ENCODE measurements at places on chromosomes 7 and 10. TPM values are rescaled to one million over a fixed set of nuclear protein-coding genes. Genes with fewer than 3 reads are reported as not detected.

The POLL gene
- total RNA-seq, result 35.3 TPM

The CFAP46 gene
- total RNA-seq, result not detected

The RPP30 gene
- total RNA-seq, result 48.9 TPM

DNA sequence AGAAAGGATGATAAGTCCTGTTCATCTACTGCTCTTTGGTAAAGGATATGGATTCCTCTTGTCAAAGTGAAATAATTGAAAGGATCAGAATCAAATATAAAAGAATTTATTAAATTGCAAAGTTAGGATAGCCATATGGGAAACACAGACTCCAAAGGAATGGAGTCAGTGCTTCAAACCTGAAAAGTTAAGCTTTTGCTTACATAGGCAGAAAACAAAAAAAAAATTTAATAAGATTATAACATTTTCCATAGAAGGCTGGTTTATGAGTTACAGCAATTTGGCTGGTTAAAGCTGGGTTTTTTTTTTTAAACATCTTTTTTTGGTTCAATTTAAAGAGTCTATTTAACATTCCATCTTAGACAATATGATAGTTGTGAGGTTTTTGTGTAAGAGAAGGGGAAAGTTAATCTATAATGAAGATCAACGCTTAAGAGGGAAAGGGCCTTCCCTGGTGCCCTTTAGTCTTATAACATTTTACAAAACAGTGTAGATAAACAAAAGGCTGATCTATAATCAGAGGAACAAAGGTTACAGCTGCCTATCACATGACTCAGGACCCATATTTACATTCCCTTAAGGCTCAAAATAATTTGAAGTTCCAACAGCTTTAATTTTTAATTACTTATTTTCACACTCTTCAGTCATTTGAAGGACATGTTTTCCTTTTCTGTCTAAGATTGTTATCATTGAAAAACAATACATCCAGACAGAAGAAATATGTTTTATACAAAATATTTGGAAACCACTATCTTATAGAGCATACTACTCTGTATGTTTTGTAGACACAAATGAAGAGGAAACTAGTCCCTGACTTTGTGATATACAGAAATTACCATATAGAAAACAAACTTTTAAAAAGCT, 234.3 kb upstream of the MBL2 start:
- H3K27ac ChIP-seq, result no peak overlapping the region
- no peaks in the 10 kb centered on the region for H3K4me1 ChIP-seq
- DNase-seq, result no peak
- no peaks in the 10 kb centered on the region for H3K36me3 ChIP-seq
- H3K27me3 ChIP-seq, result no peaks in the 10 kb centered on the region
- H3K4me3 ChIP-seq, result no peak overlapping the region

- H3K27me3 ChIP-seq, result peaks cover 2% of the 10 kb centered on the region
- no peak overlapping the region for H3K27ac ChIP-seq
- H3K4me1 ChIP-seq, result no peaks in the 10 kb centered on the region
- no peak overlapping the region for H3K4me3 ChIP-seq
- DNase-seq, result no peak
Observed at GRCh38 chr10:34231441-34232180, 583.5 kb downstream of the PARD3 start.

GRCh38 chr7:30941582-30942323, 22.0 kb upstream of the GHRHR start:
- no peaks in the 10 kb centered on the region for H3K4me1 ChIP-seq
- no peaks in the 10 kb centered on the region for H3K36me3 ChIP-seq
- H3K27ac ChIP-seq, result no peak overlapping the region
- H3K4me3 ChIP-seq, result no peak overlapping the region
- DNase-seq, result no peak
- peaks cover 42% of the 10 kb centered on the region for H3K27me3 ChIP-seq

DNA sequence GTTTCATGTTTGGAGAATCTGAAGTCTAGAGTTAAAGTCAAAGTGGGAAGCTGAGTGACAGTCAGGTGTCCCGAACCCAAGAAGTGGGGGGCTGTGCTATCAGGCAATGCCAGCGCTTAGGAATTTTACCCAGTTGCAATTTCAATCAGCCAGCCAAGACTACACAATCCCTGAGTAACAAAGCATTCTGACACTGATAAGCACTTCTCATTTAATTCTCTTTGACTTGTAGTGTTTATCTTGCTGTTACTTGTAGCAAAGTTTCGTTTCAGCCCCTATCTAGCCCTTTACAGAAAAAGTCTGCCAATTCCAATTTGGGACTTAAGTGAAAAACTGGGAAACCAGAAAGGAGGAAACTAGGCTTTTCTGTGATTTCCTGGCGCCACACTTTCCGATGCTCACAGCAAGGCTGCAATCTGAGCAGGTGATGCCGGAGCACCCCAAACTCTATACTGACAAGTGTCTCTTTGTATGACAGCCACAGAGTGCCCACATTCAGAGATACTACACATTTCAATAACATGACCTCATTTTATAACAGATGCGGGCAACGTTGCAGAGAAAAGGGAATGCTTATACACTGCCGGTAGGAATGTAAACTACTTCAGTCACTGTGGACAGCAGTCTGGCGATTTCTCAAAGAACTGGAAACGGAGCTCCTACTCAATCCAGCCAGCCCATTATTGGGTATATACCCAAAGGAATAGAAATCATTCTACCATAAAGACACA, 61.0 kb downstream of the ITIH5 start:
- peaks cover 11% of the 10 kb centered on the region for H3K4me1 ChIP-seq
- H3K36me3 ChIP-seq, result no peaks in the 10 kb centered on the region
- H3K27me3 ChIP-seq, result no peaks in the 10 kb centered on the region
- no peak overlapping the region for H3K27ac ChIP-seq
- DNase-seq, result no peak

- H3K4me1 ChIP-seq, result no peaks in the 10 kb centered on the region
- peaks cover 9% of the 10 kb centered on the region for H3K27me3 ChIP-seq
- H3K4me3 ChIP-seq, result no peak overlapping the region
- no peak for DNase-seq
Observed at GRCh38 chr7:5284304-5285281, 1.9 kb downstream of the SLC29A4 start.
